ENCODE measurements at places on chromosomes 5 and 9.
A peak's percentile ranks its signal among the peaks of the same experiment; 100 is the strongest.

DNA sequence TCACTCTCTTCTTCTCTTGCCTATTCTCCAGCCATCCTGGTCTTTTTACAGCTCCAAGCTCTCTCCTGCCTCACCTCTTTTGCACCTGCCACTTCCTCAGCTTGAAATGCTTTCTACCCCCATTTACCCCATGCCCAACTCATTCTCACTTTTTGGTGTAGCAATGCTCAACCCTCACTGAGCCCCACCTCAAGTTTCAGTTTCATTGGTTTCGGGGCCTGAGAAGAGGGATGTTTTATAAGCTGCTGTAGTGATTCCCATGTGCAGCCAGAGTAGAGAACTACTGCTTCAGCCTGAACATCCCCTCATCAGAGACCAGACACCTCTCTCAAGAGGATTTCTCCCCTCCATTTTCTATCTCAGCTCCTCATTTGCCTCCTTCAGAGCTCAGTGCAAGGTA, 45.2 kb upstream of the FYB1 start:
- DNase-seq, result no peak

DNA sequence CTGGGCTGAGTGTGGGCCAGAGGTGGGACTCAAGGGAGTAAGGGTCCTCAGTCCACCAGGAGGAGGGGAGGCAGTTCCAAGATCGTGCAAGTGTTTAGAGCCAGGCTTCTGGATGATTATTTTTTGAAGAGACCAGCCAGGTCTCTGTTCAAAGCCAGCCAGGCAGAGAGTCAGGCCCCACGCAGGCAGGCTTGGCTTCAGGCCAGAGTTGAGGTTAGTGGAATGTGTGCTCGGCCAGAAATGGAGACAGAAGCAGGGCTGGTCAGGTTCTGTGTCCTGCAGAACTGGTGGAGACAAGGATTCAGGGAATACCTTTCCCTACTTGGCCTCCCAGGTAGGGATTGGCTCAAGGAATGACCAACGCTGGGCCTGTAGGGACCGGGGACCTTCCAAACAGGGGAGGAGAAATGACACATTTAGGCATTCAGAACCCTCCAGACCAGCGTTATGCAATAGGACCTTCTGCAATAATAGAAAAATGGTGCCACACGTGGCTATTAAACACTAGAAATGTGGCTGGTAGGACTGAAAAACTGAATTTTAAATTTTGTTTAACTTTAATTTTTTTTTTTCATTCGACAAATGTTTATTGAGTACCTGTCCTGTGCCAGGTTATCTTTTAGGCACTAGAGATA, 106.2 kb downstream of the CMYA5 start:
- peak; percentile 74 for DNase-seq

DNA sequence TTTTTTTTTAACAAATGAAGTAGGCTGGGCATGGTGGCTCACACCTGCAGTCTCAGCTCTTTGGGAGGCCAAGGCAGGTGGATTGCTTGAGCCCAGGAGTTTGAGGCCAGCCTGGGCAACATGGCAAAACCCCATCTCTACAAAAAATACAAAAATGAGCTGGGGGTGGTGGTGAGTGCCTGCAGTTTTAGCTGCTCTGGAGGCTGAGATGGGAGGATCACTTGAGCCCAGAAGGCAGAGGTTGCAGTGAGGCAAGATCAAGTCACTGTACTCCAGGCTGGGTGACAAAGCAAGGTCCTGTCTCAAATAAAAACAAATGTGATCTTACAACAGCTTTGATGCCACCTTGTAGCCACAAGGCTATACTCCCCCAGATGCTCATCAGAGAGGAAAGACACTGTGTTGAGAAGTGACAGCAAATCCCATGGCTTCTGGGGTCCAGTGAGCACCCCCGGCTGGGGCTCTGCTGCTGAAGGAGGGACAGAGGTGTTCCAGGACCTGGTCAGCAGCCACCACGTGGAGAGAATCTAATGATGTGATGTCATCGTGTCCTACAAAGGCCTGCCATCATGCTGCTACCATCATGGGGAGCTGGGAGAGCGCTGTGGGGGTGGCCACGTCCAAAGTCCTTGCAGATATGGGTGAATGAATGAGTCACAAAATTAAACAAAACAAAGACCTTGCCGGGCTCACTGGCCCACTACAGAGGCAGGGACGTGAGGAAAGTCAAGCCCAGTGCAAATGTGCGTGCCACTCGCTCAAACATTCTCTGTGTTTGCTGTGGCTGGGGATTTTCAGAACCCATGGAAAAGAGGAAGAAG, 60.7 kb downstream of the PRRT1B start:
- DNase-seq, result no peak

- no peak for DNase-seq
Measured at GRCh38 chr9:133943036-133943780, 48.9 kb downstream of the VAV2 start.

DNA sequence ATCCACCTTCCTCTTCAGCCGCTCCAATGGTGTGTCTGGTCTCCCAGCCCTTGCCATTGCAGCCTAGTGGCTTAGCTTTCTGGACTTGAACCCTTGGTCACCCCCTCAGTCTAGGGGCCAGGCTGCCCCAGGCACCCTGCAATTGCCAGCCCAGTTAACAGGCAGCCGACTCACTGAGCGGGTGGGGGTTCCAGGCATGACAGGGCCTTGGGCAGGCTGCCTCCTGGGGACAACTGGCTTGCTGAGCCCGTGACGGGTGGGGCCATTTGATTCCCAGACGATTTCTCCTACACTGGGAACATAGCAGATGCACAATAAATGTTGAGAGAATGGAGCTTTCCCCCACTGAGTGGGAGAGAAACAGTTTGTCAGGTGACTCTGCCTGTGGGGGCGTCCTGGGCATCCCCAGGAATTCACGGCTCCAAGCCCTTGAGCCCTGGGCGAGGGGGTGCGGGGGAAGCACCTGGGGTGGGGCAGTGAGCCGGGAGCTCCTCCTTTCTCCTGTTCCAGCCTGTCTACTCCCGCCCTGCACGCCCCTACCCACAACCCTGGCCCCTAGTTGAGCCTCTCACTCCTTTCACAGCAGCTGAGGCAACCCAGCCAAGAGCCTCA, 12.6 kb upstream of the AQP7 start:
- DNase-seq, result no peak

DNA sequence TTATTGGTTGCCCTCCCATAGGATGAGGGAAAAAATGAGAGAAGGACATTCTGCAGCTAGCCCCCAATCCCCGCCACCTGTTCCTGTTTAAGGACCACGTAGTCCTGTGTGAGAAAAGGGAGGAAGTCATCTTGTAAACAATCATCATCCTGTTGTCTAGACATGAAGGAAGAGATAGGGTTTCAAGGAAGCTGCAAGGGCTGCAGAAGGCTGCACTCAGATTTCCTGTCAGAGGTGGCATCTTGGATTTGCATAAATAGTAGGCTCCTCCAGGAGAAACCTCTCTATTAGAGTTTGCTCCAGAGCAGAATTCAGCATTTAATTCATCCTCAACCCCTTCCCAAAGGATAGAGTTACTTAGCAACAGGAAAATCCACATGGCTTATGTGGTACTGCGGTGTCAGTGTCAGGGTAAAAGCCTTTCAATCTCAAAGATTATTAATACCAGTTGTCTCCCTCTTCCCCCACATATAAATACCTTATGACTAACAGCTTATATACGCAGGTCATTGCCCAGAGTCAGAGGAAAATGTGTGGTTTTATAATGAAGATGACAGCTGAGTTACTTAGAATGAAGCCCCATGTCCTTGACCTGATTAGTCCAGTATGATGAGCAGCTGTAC, 4.6 kb upstream of the DNAJC18 start:
- no peak for DNase-seq

DNA sequence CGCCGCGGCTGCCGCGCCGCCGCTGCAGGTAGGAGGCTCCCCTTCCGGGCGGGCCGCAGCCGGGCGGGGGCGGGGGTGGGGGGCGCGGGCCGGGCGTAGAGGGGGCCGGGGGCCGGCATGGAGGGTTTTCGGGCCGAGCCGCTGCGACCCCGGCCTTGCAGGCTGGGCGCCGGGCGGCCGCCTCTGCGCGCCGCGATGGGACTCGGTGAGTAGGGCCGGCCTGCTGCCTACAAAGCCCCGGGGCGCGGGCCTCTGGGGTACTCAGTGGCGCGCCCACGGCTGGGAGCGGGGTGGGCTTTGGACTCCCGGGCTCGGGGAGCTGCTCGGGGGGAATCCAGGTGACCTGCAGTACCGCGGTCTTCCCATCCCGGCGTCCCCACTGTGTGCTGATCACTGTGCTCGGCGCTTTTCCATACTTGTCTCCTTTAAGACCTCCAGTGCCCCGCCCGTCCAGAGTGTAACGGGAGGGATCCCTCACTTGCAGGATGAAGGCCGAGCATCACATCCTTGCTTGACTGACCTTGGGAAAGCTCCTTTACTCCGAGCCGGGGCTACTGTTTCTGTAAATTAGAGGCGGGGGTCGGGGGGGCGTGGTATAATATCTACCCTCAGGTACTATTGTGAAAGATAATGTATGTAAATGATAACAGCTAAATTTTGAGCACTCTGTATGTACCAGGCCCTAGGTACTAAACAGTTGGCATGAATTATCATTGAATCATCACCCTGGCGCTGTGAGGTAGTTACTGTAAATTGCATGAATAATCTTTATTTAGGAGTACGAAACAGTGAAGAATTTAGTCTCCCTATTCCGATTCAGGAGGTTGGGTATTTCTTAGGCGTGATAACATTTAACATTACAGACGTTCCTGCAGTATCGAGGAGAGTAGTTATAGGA, 672 bp downstream of the MSANTD3 start:
- peak; percentile 90 for DNase-seq

DNA sequence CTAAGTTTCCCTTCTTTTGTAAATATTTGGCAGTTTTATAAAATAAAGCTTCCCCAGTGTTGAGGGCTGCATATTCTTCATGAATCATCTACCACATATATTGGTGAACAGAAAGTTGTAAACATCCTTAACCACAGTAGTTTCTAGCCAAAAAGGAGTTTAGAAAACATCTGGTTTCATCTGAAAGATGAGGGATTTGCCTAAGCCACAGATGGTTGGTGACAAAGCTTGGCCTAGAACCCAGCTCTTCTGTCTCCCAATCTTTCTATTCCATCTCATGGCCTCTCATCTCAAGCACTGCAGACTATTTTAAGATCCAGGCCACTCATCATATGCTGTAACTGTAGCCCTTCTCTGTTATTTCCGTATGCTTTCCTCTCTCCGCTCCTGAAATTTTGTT, 232.3 kb upstream of the TRPM3 start:
- DNase-seq, result no peak

GRCh38 chr5:157379983-157380382, 80.0 kb upstream of the NIPAL4 start:
- no peak for DNase-seq

DNA sequence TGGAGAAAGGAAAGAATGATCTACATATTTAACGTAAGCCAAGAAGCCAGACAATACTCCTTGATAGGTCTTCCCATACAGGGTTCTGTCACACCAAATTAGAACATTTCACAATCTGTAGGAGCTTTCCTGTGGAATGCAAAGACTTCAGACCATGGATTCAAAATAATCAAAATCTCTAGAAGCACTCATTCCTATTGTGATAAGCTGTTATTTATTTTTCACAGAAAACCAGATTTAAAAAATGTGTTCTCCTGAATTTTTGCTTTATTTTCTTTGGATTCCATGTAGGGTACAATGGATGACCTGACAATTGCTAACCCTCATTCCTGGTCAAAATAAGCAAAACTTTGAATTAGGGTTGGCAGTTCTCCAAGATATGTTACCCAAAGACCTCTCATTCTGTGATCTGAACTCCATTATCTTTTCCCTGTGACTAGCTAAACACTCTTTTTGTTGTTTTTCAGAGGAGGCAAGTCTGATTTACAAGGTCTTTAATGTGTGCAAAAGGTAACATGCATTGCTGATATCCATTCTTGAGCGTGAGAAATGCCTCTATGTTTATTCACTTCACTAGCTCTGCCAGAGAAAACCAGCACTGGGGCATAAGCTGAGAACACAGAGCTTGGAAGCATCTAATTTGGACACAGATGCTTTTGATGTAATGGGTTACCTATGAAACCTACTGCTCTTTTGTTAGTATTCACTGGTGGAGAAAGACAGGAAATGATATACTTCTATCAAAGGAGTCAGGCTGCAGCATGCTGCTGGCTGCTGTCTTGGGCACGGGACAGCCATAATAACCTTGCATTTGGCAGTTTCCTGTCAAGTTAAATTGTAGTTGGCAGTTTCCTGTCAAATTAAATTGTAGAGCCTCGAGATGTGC, 31.4 kb downstream of the ACTBL2 start:
- no peak for DNase-seq

GRCh38 chr9:14769230-14769571, 46.7 kb upstream of the CER1 start:
- peak; percentile 77 for DNase-seq

- no peak for DNase-seq
Measured at GRCh38 chr9:17970277-17970676, 391.4 kb downstream of the SH3GL2 start.
